NCI-H510A treated with DMSO at 0.1 percent for 48 hours (cell line): ENCODE measurements at places on chromosomes 13 and 19.

DNA sequence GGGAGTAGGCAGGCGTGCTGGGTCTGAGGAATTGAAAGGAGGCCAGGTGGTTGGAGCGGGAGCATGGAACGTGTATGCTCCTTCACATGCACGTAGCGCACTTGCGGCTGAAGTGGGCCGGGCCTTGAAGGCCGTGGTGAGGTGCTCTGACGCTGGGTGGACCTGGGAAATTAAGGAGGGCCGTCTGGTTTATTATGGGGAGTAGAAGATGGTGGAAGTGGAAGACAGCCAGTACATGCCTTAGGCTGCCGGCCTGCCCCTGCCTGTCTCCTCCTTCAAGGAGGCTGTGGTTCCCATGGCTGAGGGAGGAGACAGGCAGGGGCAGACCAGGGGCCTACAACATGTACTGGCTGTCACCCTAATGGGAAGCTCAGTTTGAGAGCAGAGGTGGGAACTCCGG is 23.9 kb downstream of the GATAD2A start:
- DNase-seq, result no peak

- no peak for DNase-seq
Observed at GRCh38 chr19:21622920-21623319, 117.5 kb downstream of the ZNF429 start.

DNA sequence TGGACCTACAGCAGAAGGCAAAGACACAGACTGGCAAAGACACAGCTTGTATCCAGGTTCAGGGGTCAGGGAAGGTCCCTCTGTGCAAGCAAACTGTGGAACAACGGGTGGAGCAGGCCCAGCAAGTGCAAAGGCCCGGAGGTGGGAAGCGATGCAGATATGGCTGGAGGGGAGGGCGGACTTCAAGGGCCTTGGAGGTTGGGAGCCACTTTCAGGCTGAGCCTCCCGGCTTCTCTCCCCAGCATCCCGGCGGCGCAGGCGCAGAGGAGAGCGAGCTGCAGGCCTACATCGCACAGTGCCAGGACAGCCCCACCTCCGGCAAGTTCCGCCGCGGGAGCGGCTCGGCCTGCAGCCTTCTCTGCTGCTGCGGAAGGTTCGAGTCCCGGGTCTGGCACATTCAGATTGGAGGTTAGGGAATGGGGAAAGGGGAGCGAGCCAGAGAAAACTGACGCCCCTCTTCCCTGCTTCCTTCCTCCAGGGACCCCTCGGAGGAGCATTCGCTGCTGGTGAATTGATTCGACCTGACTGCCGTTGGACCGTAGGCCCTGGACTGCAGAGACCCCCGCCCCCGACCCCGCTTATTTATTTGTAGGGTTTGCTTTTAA is 2.1 kb upstream of the PNPLA6 start:
- no peak for DNase-seq

DNA sequence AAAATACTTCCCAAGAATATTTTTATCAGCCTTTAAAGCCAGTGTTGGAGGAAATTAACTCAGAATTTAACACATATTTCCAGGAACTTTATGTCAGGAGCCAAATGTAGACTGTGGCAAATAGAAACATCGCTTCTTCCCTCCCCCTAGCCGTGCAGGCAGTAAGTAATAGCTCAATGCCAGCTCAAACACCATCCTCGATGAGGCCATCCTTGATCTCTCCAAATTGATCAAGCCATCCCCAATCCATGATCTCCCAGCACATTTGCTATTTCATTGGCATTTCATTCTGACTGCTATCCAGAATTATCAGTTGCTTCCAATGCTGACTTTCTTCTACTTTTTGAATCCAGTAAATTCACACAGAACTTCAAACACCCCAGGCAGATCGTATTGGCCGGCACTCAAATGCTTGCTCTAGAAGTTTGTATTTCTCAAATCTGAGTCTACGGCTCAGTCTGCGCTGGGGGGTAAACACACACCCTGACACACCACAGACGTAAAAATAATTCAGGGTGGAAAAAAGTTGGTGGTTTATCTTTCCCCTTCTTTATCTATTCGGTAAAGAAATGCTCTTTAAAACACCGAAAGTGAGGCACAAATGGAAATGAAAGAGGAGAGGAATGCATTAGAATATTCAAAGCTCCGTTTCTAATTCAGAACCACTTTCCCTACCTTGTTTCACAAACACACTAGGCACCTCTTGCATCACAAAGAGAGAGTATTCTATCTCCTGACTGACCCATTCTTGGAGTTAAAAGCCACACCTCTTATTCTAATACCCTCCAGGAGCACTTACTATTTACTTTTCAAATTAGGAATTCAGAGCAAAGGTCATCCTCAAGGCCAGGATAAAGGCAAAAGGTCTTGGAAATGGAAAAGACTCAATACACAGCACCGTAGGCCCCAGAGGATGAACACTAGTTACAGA is 991 bp downstream of the OBI1 start:
- no peak for DNase-seq

DNA sequence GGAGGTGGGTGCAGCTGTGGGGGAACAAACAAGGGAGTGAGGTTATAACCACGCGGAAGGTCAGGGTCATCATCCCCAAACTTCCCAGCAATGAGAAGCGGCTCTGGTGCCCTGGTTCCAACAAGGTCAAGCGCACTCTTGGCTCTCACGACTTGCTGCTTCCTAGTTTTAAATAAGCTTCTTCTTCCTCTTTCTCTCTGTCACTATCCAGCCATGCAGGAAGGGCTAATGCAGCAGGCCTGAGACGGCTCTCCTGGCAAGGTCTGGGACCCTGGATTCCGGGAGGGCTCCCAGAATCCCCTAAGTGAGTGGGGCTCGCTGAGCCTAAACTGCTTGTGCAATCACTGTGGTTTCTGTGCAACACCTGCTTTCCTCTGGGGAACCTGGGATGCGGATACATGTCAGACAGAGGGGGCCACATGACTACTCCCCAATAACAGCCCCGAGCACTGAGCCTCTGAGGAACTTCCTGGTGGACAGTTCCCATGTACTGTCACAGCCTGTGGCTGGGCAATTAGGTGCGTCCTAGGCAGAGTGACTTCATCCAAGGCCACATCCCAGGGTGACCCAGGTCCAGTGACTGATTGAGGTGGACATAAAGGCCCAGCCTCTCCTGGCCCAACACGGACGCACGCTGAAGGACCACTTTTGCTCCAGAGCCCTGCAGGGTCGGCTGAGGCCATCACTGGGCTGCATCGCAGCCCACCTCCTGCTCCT is 24.2 kb downstream of the VRK3 start:
- no peak for DNase-seq

GRCh38 chr13:24693862-24694471 is 13.8 kb downstream of the ATP12A start:
- peak; percentile 26 for DNase-seq

GRCh38 chr13:32323912-32324311 is 8.6 kb downstream of the BRCA2 start:
- no peak for DNase-seq

DNA sequence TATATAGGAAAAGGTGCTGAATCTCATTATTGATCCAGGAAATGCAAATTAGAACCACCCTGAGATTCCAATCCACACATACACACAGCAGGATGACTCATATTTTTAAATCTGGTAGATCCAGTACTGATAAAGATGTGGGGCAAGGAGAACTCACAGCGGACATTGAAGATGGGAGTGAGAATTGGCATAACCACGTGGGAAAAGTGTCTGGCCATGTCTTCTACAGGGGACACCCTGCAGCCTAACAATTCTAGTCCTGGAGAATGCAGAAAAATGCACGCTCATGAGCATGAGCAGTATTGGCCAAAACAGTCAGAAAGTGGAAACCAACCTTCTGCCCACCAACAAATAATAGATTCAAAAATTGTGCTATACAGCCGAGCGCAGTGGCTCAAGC is 13.5 kb upstream of the BCL3 start:
- no peak for DNase-seq

GRCh38 chr13:41154042-41154441 is 21.4 kb upstream of the KBTBD6 start:
- DNase-seq, result no peak

- DNase-seq, result no peak
Observed at GRCh38 chr19:3966051-3967017, 4.6 kb downstream of the DAPK3 start.

- no peak for DNase-seq
Observed at GRCh38 chr13:21005193-21005592, 56.2 kb downstream of the LATS2 start.

DNA sequence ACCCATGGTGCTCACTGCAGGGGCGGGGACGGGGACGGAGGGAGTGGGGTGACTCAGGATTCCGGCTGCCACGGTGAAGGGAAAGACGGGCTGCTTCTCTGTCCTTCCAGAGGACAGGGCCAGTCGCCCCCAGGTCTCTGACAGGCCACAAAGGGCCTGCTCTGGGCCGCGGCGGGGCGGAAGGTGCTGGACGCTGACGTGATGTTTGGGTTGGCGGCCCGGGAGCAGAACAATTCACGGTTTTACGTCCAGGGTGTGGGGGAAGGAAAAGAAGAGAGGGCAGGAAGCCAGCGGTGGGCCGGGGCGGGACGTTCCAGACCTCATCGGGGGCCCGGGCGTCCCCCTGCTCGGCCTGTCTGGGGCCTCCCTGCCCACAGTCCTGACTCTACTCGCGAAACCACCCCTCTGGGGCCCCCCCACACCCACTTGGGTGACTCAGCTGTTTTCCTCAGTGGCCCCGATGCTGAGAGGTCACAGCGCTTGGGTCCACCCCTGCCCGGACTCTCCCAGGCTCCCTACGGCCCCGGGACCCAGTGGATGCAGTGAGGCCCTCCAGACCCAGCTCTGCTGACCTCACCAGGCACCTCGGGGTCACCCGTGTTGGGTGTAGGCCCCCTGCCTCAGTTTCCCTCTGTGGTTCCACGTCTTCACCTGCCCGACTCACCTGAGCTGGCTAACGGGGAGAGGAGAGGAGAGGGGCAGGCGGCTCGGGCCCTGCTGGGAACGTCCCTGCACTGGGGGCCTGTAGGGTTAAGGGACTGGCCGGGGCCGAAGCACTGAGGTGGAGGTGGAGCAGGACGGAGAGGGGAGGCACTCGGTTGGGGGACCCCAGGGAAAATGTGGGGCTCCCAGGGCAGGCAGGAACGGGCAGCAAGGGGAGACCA is 29.2 kb downstream of the PIP5K1C start:
- no peak for DNase-seq

GRCh38 chr13:40143106-40143505 is 487.6 kb downstream of the COG6 start:
- DNase-seq, result no peak

DNA sequence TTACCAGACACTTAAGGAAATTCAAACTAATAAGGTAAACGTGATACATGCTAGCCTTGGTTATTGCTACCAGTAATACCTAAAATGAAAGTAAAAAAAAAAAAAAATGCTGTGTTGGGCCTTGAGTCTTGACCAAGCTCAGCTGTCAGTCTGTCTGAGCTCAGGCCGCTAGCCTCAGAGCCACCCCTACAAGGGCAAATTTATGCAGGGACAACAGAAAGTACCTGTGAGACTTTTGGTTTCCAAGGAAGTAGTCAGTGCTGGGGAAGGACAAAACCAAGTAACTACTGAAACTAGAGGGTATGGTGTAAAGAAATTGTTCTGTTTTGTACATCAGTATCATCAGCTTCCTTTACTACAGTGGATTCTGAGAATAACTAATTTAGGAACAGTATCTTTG is 134.3 kb upstream of the SLITRK5 start:
- no peak for DNase-seq
